IPS DF 6.9 (cell line): ENCODE measurements at places on chromosomes 7 and 10.

- DNase-seq = no peak
These were observed 23.0 kb downstream of the ZFAND2A start for GRCh38 chr7:1136841-1137516.

DNA sequence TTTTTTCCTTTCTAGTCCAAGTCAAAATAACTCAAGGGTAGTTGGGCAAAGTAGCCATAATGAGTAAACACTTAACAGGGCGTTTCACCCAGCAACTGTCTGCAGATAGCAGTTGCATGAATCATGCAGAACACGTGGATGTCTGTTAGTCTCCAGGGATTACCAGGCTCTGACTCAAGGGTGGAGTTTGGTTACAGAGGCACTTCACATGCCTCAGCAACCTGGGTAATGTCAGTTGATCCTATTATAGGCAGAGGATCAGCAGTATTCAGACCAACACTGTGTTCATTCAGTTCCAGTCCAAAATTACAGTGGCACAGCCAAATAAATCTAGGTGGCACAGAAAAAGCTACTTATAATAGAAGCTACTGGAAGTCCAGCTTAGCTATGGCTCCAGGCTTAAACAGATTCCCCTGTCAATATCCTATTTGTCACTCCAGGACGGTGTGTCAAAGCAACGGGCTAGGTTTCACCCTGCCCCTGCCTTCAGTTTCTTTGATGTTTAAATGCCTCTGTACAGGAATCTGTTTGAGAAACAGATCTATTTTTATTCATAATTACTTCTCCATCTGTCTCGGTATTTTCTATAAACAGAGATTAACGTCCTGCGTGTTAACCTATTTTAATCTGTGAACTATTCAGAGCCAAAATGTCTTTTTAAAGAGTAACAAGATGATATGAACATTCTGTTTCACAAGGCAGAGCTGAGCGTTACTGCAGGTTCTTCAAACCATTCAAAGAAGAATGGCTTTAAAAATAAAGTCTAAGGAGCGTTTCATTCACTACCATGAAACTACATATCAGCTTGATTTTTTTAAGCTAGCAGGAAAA, 162.6 kb upstream of the AKR1E2 start:
- no peak for DNase-seq

GRCh38 chr10:69398466-69398865, 18.3 kb downstream of the TACR2 start:
- DNase-seq = no peak

DNA sequence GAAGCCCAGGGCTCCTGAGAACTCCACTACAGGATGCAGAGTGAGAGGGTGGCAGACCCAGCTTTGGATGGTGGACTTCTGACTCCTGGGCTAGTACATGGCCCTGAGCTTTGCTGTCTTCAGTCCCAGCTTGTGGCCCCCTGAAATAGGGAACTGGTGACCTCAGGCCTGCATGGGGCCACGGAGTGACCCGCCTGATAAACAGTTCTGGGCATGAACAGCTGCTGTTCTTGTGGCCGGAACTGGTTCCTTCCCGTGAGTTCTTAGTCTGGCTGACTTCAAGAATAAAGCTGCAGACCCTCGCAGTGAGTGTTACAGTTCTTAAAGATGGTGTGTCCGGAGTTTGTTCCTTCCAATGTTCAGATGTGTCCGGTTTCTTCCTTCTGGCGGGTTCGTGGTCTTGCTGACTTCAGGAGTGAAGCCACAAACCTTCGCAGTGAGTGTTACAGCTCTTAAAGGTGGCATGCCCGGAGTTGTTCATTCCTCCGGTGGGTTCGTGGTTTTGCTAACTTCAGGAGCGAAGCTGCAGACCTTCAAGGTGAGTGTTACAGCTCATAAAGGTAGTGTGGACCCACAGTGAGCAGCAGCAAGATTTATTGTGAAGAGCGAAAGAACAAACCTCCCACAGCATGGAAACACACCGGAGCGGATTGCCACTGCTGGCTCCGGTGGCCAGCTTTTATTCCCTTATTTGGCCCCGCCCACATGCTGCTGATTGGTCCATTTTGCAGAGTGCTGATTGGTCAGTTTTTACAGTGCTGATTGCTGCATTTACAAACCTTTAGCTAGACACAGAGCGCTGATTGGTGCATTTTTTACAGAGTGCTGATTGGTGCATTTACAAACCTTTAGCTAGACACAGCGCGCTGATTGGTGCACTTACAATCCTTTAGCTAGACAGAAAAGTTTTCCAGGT, 268.0 kb downstream of the ZEB1 start:
- DNase-seq = no peak

- no peak for DNase-seq
These were observed 3.0 kb downstream of the ZCCHC24 start for GRCh38 chr10:79442171-79443040.

- DNase-seq = no peak
These were observed 99.7 kb upstream of the CCDC6 start for GRCh38 chr10:60006062-60006461.

DNA sequence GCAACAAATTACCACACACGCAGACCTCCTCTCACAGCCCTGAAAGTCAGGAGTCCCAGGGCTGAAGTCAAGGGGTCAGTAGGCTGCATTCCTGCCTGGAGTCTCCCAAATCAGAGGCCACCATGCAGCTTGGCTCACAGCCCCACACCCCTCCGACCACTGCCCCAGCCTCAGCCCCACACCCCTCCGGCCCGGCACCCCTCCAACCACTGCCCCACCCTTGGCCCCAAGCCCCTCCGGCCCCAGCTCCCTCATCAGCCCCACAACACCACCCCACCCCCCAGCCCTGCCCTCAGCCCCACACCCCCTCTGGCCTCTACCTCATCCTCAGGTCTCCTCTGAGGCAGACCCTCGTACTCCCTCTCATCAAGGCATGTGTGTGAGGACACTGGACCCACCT, 85.7 kb downstream of the DIP2C start:
- DNase-seq = no peak

DNA sequence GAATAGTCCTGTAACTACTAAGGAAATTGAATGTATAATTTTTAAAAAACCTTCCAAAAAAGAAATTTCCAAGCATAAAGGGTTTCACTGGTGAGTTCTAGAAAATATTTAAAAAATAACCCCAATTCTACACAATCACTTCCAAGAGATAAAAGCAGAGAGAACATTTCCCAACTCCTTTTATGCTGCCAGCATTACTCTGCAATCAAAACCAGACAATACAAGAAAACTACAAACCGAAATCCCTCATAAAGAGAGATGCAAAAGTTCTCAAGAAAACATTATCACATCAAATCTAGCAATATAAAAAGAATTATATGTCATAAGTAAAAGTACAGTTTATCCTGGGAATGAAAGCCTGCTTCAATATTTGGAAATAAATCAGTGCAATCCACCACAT, 84.8 kb downstream of the OAT start:
- no peak for DNase-seq

DNA sequence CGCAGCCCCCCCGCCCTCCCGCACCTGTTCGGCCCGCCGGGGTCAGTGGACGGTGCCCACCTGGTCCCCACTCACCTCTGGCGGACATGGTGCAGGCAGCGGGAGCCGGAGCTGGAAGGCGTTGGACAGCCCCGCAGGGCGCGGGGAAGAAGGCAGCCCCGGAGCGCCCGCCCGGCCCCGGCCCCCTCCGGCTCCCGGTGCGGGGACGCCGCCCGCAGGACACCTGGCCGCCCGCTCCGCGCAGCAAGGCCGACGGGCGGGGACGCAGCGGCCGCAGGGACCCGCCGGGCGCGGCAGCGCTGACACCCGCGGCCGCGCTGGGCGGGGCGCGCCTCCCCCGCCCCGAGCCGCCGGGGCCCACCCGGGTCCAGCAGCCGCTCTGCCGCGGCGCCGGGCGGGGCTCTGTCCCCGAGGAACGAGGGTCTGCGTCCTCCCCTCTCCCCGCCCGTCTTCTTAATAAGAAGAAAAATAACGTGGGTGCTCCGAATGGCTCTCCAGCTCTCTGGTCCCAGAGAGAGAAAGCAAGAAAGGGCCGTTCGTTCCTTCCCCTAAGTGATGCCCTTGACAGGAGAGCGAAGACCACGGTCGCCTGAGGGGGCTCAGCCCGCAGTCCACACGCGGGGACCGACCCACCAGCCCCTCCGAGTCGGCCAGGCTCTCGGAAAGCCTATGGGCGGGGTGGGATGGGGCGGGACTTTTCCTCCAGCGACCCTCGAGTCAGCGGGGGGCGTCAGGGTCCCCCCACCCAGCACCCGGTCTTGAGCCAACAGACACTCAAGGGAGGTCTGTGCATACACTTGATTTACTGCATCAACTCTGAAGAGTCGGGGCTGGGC, 53.4 kb upstream of the FHIP2A start:
- no peak for DNase-seq

- DNase-seq = no peak
These were observed 367.7 kb upstream of the NPVF start for GRCh38 chr7:25595996-25596395.

- no peak for DNase-seq
These were observed 6.5 kb upstream of the WDR86 start for GRCh38 chr7:151416112-151416940.

DNA sequence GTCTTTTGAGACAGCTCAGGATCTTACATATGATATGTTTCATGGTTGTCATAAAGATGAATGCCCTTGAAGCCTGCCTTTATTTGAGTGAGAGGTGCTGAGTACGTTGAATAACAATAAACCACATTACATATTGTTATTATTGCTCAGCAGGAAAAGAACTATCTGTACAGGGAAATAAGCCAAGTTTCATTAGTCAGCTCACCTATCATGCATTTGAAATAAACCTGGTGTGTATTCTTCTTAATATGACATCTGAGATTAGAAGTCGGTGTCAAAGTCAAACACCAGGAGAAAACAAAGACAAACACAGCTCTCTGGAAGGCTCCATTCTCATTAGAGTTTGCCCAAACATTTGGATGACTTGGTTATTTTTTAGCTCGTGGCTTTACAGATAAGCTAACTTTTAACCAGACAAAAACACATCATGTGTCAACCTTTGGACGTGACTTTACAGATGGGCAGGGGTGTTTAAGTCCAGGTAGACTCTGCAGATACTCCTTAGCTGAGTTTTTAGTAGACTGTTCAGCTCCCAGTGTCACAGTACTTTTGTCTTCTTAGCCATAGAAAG, 71.2 kb upstream of the AOAH start:
- DNase-seq = no peak

DNA sequence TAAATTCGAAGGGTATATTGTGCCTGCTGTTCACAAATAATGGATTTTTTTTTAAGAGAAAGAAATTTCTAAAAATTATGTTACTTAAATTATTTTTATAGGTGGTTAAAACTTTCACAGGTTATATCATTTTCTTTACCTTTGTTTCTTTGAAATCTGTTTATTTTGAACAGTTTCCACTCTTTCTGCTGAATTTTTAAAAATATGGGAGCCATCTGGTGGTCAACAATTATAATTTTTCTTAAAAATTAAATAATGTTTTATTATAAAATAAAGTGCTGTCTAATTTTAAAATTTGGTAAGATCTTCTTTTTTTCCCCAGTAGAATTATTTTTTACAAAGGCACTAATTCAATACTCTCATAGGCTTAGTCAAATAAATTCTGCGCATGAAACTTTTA, 263.9 kb downstream of the ETV1 start:
- DNase-seq = no peak

GRCh38 chr10:22624287-22624738, 90.1 kb downstream of the PIP4K2A start:
- no peak for DNase-seq

DNA sequence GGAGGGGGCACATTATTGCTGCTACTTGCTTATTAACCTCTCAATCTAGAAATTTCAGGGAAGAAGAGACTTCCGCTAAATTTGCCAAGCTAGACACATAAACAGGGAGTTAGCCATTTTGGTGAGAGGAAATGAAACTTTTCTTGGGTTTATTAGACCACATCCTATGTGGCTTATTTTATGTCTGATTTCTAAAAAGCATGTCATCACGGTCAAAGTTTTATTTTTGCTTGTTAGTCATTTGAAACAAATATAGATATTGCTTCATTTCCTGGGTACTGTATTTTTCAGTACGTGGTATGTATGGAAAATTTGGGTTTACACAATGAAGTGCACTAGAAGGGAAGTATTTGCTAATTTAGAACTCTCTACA, 144.1 kb downstream of the TCF7L2 start:
- DNase-seq = no peak

DNA sequence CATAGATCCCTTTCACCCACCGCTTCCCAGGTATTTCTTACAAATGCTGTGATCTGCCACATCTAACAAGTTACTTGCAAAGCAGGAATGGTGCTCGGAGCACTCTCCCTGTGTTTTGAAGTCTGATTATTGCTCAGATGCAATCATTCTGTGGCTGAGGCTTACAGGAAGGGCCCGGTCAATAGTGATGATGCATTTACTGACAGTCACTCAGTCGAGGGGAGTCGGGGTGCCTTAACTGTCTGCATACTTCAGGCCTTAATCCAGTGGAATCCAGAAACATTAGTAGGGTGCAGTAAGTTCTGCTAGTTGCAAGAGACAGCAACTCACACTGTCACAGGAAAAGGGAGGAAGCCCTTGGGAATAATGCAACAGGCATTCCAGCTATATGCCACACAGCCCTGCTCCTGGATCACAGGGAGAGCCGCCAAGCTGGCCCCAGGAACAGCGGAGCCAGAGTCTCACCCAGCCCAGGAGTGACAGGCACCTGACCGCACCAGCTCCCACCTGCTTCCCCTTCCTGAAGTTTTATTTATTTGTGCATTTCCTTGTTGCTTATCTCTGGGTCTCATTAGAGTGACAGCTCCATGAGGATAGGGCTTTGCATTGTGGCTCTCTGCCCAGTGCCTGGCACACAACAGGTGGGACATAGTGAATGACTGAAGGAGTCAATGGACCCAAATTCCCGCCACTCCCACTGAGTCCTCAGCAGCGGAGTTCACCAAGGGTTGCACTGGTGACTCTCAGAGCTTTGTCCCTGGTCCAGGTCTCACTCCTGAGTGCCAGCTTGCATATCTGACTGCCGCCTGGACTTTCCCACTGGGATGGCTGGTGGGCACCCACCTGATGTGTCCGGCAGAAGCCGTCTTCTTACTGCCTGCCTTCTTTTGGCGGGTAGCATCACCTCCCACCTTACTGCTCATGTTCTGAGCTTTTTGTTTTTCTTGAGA, 212.5 kb upstream of the SH2B2 start:
- no peak for DNase-seq

GRCh38 chr7:139132887-139133286, 23.4 kb upstream of the ZC3HAV1 start:
- DNase-seq = no peak

GRCh38 chr7:41621953-41622831, 80.7 kb downstream of the INHBA start:
- no peak for DNase-seq

GRCh38 chr10:9010931-9011670, 956.6 kb downstream of the GATA3 start:
- no peak for DNase-seq

DNA sequence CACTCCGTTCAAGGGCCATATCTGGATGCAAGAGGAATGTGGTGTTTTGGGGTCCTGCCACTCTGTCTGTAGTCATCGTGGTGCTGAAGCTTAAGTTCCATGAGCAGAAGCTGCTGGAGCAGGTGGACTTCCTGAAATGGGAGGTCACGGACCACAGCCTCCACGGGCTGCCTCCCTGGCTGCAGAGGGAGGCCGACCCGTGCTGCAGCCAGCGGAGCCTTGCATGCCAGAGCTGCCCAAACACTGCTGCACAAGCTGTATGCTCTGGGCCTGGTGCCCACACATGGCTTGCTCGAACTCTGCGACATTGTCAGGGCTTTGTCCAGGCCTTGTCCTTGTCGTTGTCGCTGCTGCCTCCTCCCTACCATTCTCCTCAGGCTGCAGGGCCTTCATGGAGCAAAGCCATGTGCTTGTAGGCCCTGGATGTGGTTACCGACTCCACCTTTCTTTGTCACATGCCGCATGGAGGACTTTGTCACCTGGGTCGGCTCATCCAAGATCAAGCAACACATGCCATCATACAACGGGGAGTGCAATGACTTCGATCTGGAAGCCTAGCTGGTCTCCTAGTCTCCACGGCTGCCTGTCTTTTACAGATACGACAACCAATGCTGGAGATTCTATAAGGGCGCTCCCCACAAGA, 21.4 kb downstream of the GARIN1A start:
- no peak for DNase-seq
